ENCODE measurements at places on chromosomes 16 and 17.

DNA sequence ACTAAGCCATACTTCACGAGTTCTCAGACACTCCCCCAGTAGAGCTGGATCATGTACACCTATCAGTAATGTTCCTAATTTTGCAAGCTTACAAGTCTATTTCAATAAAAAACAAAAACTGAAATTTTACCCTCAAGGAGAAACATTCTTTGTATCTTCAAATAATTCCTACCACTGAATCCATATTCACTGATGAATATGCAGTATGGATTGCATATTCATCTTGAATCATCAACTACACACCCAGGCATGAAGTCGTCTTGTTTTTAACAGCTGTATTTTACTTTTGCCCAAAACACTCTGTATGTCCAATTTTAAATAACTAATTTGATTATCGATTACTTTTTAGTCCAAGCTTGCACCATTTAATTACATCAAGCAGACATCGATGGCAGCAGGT, 31.8 kb downstream of the ZDHHC7 start:
- DNase-seq = no peak

DNA sequence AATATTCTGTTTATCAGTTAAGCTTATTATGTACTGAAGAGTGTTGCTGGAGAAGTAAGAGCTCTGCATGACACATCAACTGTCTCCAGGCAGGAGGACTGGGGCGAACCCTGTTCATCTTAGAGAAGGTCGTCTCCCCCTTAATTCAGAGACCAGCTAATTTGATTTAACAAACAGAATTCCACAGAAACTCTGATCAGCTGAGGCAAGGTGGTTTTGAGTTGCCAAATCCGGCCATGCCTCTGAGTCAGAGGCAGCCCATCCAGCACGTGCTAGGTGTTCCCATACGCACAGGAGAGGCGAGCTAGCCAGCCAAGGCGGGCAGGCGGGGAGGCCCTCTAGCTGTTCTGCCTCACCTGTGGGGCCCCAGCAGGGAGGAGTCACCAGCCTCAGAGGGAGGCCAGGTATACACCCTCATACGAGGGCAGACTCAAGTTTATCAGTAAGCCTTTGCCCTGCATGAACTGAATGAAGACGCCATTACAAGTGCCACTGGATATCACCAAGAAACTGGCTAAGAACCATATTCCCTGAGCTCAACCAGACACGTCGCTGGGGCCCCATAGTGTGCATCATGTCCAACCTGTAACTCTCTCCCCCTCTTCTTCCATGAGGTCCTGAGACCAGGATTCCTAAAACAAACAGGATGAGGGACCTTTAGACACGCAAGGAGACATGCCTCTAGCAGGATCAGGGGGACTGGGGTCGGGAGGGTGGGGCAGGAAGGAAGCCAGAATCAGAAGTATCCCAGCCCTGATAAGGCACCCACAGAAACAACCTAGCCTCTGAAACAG, 25.7 kb downstream of the STAT5A start:
- peak; percentile 36 for DNase-seq

- no peak for DNase-seq
These were observed 6.9 kb upstream of the SLC13A2 start for GRCh38 chr17:28466521-28467048.

DNA sequence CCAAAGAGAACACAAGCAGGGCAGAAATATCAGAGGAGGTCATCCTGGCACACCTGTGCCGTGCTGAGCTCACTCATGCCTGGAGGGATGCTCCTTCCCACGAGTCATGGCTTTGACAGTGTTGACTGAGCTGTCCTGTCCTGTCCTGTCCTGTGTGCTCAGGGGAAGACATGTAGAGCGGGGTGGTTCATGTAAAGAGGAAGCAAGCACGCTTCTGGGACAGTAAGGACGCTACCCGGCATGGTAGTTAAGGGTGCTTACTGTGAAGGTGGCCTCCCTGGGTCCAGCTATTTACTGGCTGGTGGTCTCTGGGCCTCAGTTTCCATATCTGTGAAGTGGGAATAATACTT, 398 bp downstream of the LGALS9 start:
- no peak for DNase-seq

DNA sequence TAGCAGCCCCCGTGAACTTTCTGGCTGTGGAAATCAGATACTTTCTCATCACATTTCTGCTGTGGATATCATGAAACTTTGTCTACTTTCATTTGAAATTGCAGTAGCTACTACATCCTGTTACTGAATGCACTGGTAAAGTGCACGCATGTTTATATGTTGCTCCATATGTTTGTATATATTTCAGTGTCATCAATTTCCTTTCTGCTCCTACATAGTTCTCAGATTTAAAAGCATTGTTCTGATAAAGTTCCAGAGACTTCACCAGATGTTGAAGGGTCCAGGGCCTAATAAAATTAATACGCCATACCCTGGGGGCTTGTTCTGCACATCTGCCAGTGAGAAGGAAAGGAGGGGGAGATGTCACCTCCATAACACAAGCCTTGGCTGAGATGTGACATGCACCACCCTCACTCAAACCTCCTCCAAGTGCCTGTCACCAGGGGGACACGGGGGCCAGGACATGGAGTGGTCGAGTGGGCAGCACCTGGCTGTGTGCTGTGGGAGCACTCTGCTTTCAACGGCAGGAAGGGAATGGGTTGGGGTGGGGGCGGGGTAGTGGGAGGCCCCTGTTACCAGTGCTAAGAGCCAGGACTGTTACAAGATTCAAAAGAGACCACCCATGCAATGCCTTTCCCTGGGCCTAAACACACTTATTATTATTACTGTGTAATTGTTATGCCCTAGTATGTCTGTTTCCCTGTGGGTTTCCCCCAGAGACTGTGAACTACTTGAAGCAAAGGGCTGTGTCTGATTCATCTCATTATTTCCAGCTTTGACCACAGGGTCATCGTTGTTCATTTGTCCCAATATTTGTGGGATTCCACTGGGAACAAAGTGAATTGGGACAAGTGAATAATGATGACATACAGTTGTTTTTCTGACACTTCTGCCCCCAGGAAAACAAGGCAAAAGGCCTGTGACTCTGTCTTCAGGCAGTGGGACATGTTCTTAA, 193.4 kb downstream of the FOXL1 start:
- no peak for DNase-seq

DNA sequence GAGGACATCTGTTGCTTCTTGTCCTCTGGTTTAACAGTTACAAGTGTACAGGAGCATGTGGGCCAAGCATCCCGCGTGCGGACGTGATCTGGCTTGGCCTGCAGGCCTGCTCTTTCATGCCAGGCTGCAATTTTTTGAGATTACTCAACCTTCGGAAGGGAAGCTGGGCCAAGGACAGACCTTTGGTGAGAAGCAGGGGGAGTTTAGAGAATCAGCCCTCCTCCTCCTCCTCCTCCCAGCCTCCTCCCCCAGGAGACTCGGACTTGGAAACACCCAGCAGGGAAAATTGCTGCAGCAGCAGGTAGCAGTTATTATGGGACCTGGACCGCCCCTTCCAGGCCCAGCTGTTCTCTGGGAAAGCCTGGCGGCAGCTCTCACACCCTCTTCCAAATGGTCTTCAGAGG, 5.1 kb upstream of the KLHL36 start:
- DNase-seq = no peak

DNA sequence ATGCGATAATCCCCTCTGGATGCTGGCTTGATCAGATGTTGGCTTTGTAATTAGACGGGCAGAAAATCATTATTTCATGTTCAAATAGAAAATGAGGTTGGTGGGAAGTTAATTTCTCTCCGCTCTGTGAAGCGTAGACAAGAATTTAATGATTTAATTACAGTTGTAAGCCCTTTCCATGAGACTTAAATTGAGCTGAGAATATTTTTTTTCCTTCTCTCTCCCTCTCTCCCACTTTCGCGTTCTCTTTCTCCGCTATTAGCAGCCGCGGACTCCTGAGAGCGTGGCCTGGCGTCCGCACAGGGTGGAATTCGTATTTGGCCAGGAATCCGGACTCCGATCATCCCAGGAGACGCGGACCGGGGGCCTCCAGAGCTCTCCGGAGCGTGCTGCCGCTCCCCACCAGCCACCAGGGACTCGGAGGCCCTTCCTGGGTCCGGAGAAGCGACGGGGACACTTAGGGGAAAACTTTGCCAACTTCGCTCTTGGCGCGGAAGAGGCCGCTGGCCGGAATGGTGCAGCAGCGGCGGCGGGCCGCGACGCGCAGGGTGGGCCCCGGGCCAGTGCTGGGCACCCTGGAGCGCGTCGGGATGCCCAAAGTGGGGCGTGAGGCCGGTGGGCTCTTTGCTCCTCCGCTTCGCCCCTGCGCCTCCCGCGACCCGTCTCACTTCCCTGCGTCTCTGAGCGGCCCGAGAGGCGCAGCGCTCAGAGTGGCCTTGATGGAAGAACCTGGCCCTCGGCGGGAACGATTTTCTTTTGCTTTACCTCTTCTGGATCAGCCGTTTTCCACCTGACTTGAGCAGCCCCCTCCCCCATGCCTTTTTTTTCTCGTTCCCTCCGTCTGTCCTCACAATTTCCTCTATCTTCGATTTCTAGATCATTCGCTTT, 3.6 kb upstream of the IRX3 start:
- no peak for DNase-seq

DNA sequence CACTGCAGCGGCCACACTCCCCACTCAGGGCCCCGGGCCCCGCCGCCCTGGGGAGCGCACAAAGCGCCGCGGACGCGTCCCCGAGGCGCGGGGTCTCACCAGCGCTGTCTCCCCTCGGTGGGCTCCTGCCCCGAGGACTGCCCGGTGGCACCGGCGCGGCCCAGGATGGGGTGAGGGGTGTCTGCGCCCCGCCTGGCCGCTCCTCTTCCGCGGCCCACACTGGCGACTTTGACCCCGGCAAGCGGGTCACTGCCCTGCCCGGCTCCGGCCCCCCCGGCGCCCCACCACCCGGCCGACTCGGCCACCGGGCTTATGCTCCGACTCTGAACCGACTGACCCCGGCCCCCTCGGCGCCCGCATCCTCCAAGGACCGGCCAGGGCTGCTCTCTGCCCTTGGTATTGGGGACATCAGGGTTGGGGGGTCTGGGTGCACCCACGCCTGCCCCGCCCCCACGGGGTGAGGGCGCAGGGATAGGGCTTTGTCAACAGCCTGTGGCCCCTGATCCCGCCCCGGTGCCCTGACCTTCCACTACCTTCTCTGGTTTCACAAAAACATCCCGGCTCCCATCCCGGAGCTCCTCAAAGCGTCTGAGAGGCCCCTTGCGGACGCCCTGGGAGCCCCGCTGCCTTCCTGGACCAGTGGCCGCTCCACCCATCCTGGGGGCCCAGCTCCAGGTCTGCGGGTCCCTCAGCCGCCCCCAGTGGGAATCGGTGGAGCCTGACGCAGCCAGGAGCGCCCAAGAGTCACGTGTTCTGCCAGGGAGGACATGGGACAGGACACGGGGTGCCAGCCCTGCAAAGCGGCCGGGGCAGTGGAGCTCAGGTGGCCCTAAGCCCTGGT, 829 bp downstream of the GCGR start:
- no peak for DNase-seq

DNA sequence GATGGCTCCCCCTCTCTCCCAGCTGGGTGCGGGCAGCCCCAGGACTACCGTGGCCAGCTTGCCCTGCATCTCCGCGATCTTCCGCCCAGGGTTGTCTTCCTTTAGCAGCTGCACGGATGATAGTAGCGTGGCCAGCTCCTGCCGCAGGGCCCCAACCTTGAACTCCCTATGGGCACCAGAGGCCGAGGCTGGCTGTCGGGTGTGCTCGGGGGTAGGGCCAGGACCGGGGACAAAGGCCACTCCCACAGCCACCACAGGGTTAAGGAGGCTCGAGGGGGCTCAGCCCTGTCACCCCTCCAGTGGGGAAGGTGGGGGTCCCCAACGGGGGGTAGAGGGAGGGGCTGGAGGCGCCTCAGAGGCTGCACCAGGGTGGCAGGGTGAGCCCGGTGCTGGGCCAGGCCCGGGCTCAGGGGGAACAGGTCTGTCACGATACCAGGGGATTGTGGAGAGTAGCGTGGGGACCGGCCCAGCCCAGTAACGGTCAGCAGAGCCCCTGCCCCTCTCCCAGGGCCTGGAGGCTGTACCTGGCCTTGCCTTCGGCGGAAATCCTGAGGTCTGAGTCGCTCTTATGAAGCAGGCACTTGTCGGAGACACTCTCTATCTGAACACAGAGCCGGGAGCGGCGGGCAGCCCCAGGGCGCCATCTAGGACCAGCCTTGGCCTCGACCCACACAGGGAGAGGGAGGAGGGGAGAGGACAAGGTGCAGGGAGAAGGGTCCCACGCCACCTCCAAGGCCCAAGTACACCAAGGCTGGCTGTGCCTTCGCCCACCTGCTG, 5.2 kb downstream of the PERCC1 start:
- DNase-seq = no peak

DNA sequence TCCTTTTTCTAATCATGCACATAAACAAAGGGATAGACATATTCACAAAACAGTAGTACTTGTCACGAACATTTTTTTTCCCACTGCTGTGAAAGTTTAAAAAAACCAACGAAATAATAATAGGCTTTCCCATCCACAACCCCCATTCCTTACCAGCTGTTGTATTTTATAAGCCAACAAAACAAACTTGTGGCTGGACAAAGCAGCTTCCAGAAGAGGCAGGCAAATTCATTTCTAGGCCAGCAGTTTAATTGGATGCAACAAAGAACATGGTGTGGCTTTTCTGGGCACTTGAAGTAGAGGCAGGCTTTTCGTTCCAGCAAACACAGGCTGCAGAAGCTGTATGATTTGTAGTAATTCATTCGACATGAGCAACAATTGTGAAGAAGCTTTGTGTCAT, 56.0 kb upstream of the FAM20A start:
- no peak for DNase-seq

DNA sequence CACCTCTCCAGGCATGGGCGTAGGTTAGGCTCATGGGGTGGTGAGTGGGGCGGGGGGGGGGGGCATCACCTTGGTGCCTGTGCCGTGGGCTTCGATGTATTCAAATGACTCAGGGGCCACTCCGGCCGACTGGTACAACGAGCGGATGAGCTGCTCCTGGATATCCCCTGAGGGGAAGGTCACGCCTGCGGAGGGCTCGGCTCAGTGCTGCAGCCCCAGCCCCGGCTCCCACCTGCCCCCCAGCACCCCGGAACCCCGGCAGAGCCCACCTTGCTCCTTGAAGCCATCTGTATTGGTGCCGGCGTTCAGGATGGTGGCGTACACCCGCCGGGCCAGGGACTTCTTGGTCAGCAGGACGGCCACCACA, 5.4 kb downstream of the FASN start:
- DNase-seq = no peak

DNA sequence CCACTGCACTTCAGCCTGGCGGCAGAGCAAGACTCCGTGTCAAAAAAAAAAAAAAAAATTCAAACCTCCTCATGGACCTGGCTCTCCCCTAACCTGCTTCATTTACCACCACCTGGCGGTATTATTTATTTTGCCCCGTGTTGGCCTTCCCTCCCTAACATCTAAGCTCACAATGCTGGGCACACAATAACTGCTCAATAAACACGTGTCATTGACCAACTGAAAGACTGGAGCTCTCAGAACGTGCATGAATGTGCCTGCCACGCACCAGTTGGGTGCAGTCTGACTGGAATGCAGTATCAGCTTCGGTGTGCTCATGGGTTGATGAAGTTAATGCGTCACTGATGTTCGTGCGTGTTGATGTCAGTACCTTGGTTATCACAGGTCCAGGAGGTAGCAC, 64.4 kb upstream of the CDC42EP4 start:
- no peak for DNase-seq
